Pulmonary artery endothelial cell (primary cell): ENCODE measurements at places on chromosomes 1 and 21. TPM values are rescaled to one million over a fixed set of nuclear protein-coding genes. Genes with fewer than 3 reads are reported as not detected.

Gene MYOG
- not detected in 2 replicates for total RNA-seq

Gene NHLH1
- under 0.01 TPM in 1 of 2 replicates, not detected in the other for total RNA-seq

Gene OR2T33
- total RNA-seq: not detected in 2 replicates

Gene DDAH1
- 45.7 and 60.9 TPM in 2 replicates for total RNA-seq

Gene ZBTB7B
- 11.5 and 22.2 TPM in 2 replicates for total RNA-seq
